Naive B cell (primary cell): ENCODE measurements at places on chromosomes 11 and 22.

GRCh38 chr11:13667245-13667644 lies 1.2 kb upstream of the FAR1 start:
- DNase-seq: peak; percentile 29

DNA sequence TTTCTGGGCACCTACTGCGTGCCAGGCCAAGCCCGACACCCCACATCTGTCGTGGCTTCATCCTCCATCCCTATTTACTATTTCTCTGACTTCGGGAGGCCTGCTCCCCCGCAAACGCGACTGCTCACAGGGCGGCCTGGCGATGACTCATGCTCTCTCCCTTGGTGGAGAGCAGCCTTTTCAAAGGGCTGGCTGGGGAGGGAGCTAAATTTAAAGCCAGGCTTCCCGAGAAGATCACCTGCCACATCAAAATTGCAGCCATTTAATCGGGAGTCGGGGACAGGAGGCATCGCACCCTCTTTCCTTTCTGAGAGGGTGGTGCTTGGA lies 24.9 kb upstream of the SHISAL1 start:
- no peak for DNase-seq

DNA sequence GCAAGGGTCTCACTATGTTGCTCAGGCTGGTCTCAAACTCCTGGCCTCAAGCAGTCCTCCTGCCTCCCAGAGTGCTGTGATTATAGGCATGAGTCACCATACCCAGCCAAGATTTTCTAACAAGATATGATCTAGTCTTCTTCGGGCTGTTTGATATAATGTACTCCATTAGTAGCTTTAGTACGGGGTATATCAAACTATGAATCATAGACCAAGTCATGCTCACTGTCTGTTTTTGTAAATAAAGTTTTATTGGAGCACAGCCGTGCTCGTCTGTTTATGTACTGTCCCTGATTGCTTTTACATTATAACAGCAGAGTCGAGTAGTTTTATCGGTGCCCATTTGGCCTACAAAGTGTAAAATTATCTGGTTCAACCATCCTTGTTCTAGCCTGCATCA lies 43.9 kb upstream of the GRIK4 start:
- no peak for DNase-seq

GRCh38 chr11:133467686-133468085 lies 64.6 kb downstream of the OPCML start:
- no peak for DNase-seq

- DNase-seq: no peak
Measured at GRCh38 chr11:34431979-34432378, 6.8 kb upstream of the CAT start.

GRCh38 chr22:42919199-42919598 lies 62.1 kb upstream of the ARFGAP3 start:
- no peak for DNase-seq

GRCh38 chr22:40000171-40000570 lies 5.4 kb downstream of the FAM83F start:
- DNase-seq: no peak

- no peak for DNase-seq
Measured at GRCh38 chr22:29030016-29030617, 31.5 kb downstream of the C22orf31 start.

DNA sequence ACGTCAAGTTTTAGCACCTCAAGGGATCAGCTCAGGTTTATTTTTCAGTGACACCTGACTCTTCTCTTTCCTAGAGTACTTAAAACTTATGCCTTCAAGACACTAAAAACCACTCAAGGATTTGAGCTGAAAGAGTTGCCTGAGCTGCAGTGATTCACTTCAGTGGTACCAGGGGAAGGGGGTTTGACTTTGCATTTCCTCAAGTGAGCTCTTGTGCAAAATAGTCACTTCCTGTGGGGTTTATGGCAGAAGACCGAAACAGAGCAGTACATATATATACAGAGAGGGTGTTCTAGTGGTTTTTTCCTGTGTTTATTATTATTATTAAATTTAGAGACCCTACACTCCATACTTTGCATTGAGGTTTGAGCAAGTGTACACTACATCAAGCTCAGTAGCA lies 60.7 kb downstream of the DBX1 start:
- no peak for DNase-seq

DNA sequence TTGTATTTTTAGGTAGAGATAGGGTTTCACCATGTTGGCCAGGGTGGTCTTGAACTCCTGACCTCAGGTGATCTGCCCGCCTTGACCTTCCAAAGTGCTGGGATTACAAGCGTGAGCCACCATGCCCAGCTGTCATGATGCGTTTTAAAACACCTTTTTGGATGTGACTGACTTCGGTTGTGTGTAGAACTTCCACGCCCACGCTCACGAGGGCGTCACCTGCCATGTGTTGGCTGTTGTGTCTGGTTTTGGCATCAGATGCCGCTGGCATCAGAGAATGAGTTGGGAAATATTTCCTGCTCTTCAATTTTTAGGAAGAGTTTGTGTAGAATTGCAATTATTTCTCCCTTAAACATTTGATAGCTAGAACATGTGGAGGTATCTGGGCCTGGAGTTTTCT lies 109.1 kb downstream of the KCNQ1 start:
- DNase-seq: no peak

DNA sequence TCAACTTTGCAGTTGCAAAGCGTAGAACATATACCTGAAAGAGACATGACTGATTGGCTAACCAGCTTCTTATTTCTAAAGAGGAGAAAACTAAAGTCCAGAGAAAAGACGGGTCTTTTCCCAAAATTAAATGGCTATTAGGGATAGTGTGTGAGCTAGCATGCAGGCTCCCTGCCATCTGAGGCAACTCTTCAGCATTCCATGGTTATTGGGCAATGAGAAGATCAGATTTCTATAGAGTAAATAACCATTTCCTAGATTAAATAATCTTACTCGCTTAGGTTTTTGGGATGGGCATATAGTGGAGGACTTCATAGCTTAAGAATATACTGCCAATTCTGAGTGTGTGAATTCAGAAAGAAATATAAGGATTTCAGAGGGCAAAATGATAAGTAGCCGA lies 95.0 kb downstream of the PDHX start:
- no peak for DNase-seq

DNA sequence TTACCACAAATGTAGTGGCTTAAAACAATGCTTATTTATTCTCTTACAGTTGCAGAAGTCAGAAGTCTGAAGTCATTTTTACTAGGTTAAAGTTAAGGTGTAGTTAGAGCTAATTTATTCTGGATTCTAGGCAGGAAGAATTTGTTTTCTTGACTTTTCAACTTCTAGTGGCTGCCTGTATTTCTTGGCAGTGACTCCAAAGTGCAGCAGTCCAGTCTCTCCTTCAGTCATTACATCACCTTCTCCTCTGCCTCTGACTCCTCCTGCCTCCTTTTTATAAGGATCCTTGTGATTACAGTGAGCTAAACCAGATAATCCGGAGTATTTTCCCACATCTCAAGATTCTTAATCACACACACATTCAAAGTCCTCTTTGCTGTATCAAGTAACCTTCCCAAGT lies 581.4 kb downstream of the KCNA4 start:
- no peak for DNase-seq

DNA sequence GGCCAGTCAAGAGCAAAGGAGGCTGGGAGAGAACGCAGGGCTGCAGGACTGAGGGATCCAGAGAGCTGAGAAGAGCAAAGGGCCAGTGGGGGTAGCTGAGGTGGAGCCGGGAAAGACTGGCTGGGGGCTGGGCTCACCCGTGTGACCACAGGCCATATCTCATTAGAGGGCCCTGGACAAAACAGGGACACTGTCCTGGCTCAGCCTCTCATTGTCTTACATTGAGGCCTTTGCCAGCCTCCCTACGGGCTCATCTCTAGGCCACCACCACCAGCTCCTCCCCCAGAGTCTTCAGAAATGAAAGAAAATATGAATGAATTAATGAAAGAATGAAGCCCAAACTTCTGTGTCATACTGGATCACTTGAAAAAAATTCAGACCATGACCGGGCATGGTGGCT lies 9.2 kb downstream of the RAB36 start:
- no peak for DNase-seq

GRCh38 chr11:91946397-91946951 lies 278.1 kb upstream of the FAT3 start:
- no peak for DNase-seq

DNA sequence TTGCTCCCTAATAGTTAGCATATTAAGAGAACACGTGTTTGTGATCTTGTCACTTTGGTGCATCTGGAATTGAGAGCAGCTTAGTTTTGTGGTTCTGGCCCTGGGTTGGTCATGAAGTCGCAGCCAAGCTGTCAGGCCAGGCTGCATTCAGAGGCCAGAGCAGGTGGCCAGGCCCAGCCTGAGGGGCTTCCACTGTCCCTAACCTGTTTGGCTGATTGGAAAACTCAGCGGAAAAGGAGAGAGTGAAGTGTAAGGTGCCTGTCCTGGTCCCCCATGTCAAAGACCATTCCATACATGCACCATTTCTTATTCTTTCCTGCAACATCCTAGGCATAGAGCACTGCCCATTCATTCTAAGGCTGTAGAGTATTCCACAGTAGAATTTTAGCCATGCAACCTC lies 111.5 kb upstream of the IGLL5 start:
- DNase-seq: no peak

GRCh38 chr11:13101644-13102512 lies 92.8 kb downstream of the RASSF10 start:
- DNase-seq: no peak

- DNase-seq: no peak
Measured at GRCh38 chr11:8025816-8026215, 38.7 kb downstream of the EIF3F start.

DNA sequence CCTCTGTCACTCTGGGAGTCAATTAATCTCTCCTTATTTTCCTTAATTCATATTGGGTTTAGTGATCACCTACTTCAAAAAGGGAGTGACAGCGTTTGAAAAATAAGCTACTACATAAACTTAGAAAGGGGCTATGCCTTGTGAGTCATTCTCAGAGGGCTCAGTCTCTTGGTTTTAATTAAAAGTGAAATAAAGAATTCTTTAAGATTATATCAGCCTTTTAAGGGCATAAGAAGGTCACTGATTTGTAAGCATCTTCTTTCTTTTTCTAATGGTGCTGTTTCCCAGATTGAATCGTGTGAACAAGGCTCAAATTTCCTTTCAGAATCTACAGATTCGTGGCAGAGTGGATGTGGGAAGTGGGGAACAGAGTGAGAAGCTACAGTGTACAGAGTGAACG lies 636.2 kb upstream of the CCDC90B start:
- no peak for DNase-seq

DNA sequence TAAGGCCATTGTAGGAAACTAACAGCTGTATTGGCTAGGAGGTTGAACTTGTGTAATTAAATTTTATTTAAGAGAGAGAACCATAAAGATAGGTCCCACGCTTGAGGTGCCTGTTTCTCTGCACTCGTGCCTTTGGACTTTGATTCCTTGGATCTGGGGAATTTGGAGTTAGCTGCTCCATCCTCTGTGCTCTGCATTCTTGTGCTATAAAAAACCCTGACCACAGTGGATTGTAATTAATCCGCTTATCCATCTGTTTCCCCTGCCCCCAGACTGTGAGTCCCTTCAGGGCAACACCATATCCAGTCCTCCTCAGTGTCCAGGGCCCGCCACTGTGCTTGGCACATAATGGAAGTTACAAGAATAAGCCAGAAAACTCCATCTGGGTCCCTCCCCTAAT lies 169.8 kb downstream of the SPON1 start:
- DNase-seq: no peak

- DNase-seq: no peak
Measured at GRCh38 chr22:27983361-27983791, 64.3 kb upstream of the PITPNB start.

DNA sequence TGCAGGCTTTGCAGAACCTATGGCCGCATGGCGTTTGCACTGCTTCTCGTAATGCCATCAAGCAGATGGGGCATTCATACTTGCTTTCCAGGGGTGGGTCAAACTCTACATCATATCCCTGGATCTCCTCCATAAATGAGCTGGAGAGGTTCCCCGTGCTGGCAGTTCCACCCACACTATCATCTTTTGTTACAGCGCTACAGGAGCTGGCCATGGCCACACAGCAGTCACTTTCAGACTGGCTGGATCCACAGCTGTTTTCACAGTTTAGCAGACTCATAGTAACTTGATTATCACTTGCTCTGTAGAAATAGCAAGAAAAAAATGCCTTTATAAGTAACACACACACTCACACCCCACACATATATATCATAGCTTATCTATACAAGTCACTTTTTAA lies 8.8 kb downstream of the TRAF6 start:
- no peak for DNase-seq

DNA sequence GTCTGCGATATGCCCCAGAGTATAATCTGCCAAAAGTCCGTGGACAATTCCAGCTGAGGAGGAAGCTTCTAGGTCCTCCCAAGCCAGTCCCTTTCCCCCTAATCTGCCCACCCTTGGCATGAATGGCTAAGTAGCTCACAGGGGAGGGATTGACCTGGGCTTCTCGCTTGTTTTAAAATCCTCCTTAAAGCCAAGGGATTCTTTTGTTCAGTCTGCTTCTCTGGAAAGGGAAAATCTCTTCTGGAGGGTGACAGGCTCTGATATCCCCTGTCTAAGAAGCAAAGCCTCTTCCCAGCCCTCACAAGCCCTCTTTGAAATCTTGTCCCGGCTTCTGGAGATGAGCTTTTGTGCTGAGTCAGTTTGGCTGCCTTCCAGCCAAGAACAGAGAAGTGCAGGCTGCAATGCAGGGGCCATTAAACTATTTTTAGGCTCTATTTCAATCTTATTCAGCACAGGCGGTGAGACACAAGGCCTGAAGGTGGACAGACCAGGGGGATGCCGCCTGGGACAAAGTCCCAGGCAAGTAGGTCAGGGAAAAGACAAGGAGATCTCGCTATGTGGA lies 23.9 kb downstream of the NEFH start:
- no peak for DNase-seq

DNA sequence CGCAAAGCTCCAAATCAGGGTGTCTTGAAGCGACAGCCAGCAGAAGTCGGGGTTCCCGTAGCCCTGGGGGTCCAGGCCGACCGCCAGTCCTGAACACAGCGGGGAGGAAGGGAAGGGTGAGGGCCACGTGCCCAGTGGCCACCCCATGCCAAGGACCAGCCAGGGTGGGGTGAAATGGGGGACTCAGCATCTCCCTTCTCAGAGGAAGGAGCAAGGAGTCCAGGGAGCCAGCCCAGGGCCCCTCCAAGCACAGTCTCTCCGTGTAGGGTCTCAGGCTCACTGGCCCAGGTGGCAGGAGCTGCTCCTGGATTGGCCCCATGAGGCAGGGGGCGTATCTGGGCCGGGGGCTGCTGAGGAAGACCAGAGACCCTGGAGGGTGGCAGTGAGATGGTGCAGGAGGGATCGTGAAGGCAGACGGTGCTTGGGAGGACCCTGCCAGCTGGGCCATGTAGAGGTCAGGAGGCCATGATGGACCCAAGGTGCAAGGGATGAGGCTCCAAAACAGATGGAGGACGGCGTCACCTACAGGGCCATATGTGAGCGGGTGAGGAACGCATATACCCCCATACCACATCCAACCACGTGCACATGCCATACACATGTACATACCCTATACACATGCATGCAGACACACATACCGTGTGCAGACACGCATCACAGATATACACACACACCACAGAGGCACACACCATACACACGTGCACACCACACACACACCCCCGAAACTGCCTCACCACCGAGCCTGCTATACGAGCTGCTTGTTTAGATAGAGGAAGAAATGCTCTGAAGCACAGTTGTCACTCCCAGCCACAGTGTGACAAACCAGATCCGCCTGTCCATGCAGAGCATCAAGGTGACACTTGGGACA lies 34.4 kb downstream of the TRMU start:
- DNase-seq: no peak
